ENCODE measurements at places on chromosomes 16 and 17.

GRCh38 chr16:27723711-27724481 is 174.0 kb downstream of the KATNIP start:
- no peak for DNase-seq

DNA sequence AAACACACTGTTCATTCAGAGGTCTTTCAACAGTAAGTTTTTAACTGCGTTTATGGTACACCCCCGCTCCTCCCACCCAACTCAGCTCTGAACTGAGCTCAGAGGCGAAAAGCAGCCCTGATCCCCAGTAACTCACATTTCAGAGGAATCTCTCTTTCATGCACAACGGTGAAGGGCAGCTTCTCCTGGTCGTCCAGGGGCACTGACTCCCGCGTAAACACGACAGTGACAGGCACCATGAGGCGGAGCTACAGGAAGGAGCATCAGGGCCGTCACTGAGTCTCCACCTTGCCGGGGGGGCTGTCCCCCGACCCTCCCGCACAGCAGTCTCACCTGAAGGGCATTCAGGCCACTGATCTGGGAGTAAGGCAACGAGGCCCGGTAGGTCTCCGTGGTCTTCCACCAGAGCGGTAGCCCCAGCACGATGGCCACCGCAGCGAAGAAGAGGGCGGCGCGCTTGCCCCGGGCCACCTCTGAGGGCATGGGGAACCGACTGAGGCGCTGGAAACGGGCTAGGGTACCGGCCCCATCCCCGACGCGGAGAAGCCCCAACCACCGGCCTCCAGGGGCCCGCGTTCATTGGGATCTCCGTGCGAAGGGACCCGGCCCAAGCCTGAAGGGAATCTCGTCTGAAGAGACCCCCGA is 486 bp downstream of the PIGS start:
- no peak for DNase-seq

- no peak for DNase-seq
Observed at GRCh38 chr16:17277981-17278381, 192.8 kb downstream of the XYLT1 start.

DNA sequence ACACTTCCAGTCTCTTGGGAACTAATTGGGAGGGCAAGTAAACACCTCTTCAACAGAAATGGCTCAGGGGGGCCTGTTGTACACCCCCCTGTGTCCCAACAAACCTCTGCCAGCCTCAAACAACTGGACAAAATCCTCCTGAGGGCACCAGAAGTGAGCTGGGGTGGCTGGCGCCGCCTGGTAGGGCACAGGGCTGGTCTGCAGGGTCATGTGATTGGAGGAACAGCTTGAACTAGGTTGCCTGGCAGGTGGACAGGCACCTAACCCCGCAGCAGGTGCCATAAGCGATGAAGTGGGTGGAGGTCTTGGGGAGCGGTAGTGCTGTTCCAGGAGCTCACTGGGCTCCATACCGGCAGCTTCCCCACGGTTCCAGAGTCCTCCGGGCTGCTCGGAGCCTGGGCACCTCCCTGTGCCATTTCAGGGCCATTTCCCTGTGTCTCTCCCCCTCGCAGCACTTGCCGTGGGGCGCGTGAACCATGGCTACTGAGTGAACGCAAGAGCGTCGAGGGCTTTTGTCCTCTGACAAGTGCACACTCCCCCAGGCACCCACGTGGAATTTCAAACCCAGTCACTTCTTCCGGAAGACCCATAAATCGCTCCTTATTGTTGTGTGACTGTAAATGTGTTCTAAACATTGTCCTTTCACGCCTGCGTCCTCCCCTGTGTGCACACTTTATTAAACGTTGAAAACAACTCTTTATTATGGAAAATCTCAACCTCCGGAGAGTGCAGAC is 101.5 kb downstream of the SEC14L1 start:
- no peak for DNase-seq

DNA sequence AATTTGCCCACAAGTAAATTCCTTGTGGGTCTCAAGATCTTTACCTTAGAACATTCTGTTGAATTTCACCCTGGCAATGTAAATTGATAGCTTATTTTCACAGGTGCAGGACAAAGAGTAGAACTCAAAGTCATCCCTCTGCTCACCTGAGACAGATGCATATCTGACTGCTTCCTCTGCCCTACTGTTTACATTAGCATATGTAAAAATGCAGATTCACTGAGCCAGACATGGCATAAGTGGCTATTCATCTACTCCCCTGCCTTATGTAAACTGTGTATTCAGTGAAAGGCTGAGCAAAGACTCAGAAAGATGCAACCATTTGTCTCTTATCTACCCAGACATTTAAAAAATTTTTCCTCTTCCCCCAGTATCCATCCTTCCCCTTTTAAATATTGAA is 22.3 kb upstream of the MILR1 start:
- DNase-seq, result no peak

Data from cortex of kidney (tissue), 1 donor.